ENCODE measurements at places on chromosomes 16 and 17.

- no peak for DNase-seq
These were observed 56.8 kb downstream of the AMFR start for GRCh38 chr16:56368545-56368944.

- peak; percentile 80 for DNase-seq
These were observed 6.8 kb downstream of the ZNF267 start for GRCh38 chr16:31880322-31880979.

- peak; percentile 39 for DNase-seq
These were observed 837 bp upstream of the PRDM7 start for GRCh38 chr16:90077757-90078578.

DNA sequence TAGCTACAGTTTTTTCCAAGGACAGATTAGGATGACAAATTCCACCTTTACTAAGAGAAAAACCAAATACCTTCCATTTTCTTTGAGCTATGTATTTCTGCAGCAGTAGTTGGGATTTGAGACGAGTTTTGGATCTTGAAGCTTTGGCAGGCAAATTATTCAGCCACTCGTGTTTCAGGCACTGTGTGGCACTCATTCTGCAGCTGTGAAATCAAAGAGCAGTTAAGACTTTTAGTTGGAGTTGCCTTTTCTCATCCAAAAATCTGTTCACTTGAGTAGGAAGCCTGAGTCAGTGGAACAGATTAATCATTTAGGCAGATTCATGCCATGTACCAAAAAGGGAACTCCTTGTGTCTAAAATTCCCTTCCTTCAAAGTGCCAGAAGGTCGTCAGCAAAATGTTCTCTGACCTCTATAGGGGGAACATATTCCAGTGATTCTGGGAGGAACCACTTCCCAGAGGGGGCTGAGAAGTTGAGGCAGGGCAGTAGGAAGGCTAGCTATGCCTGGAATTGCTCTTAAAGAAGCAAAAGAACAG, 20.1 kb downstream of the ORC6 start:
- DNase-seq, result peak; percentile 20

- DNase-seq, result no peak
These were observed 35.9 kb upstream of the GHDC start for GRCh38 chr17:42230225-42230624.

GRCh38 chr17:18857864-18858566, at the start of gene PRPSAP2:
Gene PRPSAP2, plus strand, starts transcription at chr17:18858131. Its CDS starts 7,703 bp downstream, at chr17:18865834.
- peak; percentile 90 for DNase-seq

GRCh38 chr17:76925441-76925891, 57.3 kb downstream of the MGAT5B start:
- no peak for DNase-seq

GRCh38 chr17:74040291-74040690, 163.2 kb upstream of the RPL38 start:
- DNase-seq, result no peak

DNA sequence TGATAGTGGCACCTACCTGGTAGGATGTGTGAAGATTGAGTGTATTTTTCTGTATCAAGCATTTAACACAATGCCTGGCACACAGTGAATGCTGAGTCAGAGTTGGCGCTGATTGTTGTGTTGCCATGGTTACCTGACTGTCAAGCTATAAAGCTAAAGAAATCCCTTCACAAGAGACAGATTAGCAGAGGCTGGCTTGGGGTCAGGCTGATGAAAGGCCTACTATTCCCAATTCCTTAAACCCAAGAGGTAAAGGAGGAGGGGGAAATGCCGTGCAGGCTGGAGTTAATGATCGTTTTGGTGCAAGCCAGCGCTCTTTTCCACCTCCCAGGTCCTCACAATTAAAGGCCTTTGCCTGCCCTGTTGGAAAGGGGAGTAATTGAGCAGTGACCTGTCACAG, 5.9 kb downstream of the CLEC19A start:
- DNase-seq, result peak; percentile 21

DNA sequence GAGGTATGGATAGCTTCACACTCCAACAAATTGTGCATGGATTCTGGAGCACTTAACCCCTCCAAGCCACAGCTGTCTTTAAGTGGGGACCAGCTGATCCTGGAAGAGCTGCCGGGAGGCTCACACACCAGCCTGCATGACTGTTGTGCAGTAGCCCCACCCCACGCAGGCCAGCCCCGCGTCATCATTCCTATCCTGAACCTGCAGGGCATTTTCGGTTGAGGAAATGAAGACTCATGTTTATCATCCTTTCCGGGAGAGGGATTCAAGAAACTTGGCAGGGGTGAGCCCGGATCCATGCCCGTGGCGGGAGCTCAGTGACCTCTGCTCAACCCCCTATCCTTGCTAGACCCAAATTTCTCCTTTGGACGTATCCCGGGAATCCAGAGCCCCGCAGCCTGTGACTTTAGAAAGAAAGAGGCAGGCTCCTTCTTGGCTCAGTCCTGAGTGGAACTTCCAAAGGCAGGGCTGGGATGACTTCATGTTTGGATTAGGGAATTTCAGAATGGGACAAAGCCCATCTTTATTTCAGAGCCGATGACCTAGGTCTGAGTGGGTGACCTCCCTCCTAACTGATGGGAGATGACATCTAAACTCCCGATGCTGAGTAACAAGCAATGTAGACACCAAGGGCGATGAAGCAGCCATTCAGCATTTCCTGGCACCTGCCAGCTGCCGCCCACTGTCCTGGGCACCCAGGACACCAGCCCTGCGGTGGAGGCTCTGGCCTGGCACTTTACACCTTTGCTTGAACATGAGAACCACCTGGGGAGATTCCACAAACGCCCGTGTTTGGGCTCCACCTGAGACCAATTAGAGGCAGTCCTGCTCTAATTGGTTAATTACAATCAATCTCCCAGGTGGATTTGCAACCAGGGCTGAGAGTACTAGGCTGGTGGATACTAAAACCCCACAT, 43.3 kb upstream of the CMIP start:
- DNase-seq, result peak; percentile 66

GRCh38 chr17:33463887-33464286, 170.8 kb upstream of the ASIC2 start:
- DNase-seq, result no peak

- peak; percentile 68 for DNase-seq
These were observed 20.6 kb upstream of the PRKAR1A start for GRCh38 chr17:68491381-68492231.

- no peak for DNase-seq
These were observed 124.8 kb downstream of the MAP2K6 start for GRCh38 chr17:69539274-69539673.

DNA sequence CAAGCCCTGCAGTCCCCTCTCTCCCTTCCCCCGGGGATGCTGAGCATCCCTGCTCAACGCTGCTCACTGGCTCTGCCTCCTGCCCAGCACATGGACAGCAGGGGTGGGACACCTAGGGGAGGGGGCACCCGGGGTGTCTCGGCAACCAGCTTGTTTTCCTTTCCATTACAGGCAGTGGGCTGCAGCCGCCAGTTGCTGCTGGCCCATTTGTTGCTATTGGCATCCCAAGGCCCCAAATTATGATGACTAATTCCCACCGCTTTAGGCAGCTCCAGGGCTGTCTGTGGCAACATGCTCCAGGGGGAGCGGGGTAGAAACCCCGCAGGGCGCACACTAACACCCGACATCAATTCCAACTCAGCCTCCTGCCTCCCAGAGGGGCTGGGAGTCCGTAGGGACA, 4.9 kb downstream of the SDK2 start:
- DNase-seq, result peak; percentile 41

GRCh38 chr16:46962629-46963028, 10.8 kb downstream of the DNAJA2 start:
- peak; percentile 15 for DNase-seq

GRCh38 chr16:65119435-65119834, 2.4 kb downstream of the CDH11 start:
- no peak for DNase-seq

DNA sequence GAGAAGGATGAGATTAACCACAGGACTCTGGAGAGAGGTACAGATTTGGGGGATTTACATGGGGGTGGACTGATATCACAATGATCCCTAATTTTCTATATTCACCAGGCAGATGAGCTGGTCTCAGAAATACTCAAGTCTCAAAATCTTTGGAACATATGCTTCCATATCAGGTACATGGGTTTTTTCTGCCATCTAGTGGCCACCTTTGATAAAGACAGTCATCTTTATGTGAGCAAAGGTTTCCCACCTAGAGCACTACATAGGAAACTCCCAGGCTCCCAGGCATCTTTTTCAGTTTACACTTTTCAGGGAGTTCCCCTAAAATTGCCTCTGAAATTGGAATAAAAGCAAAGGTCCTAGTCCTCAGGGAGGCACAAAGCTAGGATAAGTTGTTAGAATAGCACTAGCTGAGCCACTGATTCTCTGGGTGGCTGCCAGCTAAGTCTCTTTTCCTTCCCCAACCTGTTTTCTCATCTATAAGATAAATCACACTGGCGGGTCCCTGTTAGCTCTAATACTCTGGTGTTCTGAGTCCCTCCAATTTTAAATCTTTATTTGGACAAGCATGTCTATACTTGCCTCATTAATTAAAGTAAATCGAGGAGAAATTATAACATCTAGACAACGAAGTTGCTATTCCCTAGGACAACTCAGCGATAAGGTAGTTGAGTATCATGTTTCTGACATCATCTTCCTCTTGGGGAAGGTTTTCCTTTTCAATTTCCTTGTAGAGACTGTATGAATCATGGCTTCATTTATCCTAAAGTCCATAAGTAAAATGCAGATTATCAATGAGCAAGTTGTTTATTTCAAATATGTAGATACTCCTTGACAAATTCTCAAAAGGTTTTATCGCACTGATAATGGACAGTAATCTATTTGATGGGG, 19.0 kb upstream of the MON1B start:
- peak; percentile 66 for DNase-seq

GRCh38 chr16:77955127-77955526, 67.2 kb upstream of the CLEC3A start:
- no peak for DNase-seq

DNA sequence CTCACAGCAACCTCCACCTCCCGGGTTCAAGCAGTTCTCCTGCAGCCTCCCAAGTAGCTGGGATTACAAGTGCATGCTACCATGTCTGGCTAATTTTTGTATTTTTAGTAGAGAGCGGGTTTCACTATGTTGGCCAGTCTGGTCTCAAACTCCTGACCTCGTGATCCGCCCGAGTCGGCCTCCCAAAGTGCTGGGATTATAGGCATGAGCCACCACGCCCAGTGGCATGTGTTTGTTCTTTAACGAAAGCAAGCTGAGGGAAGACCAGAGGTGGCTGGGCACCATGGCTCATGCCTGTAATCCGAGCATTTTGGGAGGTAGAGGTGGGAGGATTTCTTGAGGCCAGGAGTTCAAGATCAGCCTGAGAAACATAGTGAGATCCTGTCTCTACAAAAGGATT, 18.1 kb downstream of the TNFRSF13B start:
- DNase-seq, result no peak
